Urothelium cell line (cell line): ENCODE measurements at places on chromosomes 7 and 10.

GRCh38 chr7:46527360-46527759 lies 606.3 kb upstream of the IGFBP3 start:
- DNase-seq, result no peak

- no peak for DNase-seq
Measured at GRCh38 chr7:29935111-29935510, 54.5 kb downstream of the SCRN1 start.

DNA sequence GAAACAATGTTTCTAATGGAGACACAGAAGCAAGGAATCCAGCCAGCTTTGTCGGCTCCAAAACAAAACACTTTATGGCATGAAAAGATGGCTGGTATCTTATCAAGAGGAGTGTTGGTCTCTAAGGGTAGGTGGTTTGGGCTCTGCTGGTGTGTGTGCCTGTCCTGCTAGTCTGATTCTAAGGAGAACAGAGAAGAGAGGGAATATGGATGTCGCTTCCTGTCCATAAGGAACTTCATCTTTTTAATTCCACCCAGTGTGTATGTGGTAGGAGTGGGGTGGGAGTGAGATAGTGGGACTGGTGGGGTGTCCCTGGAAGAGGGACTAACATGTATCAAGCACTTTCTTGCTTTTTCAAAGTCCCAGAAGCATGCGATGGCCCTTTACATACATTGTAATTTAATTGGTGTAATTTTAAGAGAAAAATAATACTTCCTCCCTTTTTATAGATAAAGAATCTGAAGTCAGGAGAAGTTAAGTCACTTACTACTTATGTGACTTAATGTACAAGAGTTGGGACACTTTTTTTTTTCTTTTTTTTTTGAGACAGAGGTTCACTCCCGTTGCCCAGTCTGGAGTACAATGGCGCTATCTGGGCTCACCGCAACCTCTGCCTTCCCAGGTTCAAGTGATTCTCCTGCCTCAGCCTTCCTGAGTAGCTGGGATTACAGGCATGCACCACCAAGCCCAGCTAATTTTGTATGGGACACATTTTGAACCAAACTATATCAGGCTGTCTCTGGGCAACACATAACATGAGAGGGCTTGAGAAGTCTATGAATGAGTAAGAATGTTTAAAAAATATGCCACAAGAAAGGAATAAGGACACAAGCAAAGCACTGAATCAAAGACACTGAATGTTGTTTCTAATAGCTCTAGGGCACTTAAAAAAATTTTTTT lies 18.8 kb downstream of the NT5C3A start:
- DNase-seq, result no peak

DNA sequence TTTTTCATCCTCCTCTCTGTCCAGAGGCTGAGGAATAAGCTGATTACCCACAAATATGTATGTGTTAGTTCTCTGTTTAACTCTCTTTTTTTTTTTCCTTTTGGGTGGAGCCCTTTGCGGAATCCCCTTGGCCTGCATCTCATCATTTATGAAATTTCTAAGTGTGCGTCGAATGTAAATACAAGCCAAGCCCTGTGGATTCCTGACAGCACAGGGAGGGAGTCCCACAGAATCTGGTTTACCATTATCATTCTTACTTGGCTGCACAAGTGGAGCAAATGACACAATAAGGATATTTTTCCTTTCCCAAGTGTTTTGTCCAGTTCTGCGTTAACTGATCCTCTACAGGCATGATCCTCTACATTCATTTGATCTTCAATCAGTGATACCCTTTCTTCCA lies 11.4 kb downstream of the STK31 start:
- no peak for DNase-seq

GRCh38 chr7:68256295-68256694 lies 1259.7 kb downstream of the TYW1 start:
- DNase-seq, result no peak

GRCh38 chr7:31720366-31720765 lies 33.4 kb downstream of the PPP1R17 start:
- DNase-seq, result no peak

- DNase-seq, result no peak
Measured at GRCh38 chr7:51013861-51014511, 231.3 kb upstream of the GRB10 start.

DNA sequence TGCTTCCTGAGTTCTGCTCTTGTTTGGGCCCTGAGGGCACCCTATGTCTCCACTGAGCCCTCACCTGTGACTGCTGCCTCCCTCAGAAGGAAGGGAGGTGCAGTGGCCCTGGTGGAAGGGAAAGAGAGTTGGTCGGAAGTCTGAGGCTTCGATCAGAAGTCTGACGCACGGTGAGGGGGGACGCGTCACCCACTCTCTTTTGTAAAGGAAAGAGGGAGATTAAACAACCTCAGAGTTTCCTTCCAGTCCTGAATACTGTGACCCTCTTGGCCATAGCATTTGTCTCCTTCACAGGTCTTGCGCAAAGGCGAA lies 31.4 kb upstream of the TRIM8 start:
- DNase-seq, result no peak

GRCh38 chr7:76386691-76387260 lies 22.7 kb downstream of the SSC4D start:
- no peak for DNase-seq

DNA sequence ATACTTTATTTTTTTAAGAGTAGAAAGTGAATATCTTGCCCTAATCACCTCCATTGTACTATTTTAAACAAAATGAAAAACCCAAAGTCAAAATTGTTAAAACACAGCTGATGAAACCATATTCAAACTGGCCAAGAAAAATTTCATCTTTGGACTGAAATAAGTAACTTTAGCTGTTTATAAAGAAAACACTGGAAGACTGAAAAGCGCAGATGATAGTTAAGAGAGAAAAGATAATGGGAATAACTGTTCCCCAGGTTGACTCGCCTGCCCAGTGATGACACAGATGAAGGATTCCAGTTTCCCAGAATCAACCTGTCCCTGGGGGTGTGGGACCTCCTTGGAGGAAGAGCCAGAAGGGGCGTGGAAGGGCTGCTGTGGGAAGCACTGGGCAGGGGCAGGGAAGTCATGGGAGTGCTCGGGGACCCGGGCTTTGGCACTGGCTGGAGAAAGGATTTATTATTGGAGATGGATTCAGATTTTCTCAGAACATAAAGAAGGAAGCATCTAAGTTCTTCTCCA lies 43.1 kb downstream of the DENND2A start:
- DNase-seq, result no peak

GRCh38 chr7:8699875-8700624 lies 266.6 kb downstream of the NXPH1 start:
- no peak for DNase-seq

DNA sequence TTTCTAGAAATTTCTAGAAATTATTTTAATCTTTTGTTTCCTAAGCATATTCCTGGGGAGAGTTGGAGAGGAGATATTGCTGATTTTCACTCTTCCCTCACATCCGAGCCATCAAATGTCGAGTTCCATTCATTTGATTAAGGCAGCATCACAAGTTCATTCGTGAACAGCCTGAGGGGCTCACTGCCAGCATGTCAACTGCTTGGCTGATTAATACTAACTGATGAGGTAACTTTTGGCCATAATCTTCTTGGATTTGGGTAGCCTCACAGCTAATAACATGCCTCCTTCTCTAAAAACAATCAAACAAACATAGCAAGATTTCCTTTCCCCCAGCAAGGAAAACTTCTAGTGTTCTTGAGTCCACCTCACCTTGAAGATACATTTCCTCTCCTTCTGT lies 87.1 kb upstream of the AFAP1L2 start:
- no peak for DNase-seq

DNA sequence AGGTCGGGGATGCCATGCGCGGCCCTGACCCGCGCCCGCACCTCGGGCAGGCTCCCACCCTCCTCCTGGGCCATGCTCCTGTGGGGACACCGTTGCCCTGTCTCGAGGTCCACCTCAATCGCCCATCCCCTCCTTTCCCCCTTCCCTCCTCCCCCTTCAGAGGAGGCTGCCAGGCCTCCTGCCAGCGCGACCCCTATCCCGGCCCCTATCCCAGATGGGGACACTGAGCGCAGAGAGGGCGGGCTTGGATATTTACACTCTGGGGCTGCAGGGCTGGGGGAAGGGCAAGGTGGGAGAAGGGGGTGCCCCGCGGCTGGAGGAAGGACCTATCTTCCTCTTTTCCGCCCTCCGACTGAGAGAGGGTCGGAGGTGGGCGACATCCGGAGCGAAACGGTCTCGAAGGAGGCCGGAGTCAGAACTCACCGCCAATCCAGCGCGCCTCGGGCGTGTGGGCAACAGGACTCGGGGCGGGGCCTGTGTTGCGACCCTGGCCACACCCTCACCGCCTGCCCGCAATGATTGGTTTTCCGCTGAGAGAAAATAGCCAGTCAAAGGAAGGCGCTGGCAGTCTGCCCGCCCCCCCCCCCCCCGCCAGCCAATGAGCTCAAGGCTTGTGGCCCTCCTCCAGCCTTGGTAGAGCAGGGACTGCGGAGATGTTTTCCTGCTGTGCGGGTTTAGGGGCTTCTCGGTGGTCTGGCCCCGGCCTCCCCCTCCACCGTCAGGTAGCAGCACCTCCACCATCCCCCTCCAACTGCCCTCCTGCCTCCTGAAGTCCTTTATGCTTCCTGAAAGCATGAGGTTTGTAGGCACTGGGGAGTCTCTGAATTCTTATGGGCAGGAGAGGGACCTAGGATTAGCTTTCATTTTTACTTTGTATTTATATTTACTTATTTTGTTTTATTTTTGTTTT lies at the start of gene METTL27:
TSS of gene METTL27 (minus strand) at position 450 of the 910 bp plus-strand sequence. CDS start at position 74, 376 bp downstream.
- DNase-seq, result peak; percentile 96

- no peak for DNase-seq
Measured at GRCh38 chr7:112176241-112176640, 30.0 kb downstream of the DOCK4 start.

GRCh38 chr10:69860271-69860670 lies 58.6 kb downstream of the COL13A1 start:
- DNase-seq, result no peak

- DNase-seq, result no peak
Measured at GRCh38 chr7:148863324-148863723, 20.8 kb downstream of the EZH2 start.

DNA sequence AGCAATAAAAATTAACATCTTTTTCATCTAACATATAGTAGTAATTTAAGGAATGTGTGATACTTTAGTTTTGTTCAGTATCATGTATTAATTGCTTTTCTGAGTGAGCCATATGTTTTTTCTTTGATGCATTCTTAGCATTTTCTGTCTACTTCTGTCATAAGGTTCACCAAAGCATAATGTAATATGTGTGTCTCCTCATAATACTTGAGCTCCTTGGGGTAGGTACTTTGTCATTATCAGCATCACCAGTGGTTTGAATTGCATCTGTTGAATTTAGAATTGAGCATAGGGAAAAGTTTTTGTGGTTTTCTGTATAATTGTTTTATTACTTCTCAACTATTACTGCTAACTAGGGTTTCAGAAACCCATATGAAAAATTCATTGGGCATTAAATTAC lies 26.5 kb downstream of the VPS50 start:
- no peak for DNase-seq

DNA sequence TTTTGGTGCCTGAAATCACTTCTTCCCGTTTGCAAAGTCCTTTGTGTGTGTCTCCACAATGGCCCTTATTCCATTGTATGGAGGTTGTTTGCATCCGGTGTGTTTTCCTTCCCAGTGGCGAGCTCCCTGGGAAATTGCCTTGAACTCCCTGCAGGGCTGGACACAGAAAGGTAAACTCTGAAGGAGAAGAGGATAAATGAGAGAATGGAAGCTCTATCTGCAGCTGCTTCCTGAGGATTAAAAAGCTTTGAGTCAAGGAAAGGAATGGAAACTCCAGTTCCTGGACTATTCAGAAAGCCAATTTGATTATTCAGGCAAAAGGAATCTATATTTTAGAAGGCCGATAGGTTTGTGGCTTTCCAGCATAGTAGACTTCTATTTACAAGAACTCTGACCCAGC lies 4.4 kb upstream of the GRK5 start:
- DNase-seq, result no peak

DNA sequence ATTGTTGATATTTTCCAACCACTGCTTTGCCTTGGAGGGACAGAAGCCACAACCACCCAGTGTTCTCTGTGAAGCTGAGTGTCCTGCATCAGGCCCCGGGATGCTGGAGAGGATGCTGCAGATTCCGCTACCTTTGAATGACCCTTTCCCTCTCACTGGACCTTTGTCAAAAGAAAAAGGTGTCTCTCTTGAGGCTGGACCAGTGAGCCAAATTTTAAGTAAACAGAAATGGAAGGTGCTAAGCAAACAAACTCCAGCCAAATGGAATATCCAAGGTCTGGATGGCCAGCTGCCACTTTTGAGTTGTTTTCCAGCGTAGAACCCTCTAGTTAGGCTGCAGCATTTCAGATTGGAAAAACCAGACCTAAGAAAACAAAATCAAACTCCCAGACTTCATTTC lies 145.5 kb downstream of the TRIL start:
- no peak for DNase-seq

- no peak for DNase-seq
Measured at GRCh38 chr7:35908331-35909216, 107.7 kb downstream of the SEPTIN7 start.

GRCh38 chr7:150450491-150451001 lies at the start of gene GIMAP8:
GIMAP8 (plus strand) TSS chr7:150450630; CDS start chr7:150466699, 16,069 bp downstream.
- no peak for DNase-seq

- DNase-seq, result no peak
Measured at GRCh38 chr10:29140151-29140550, 148.7 kb upstream of the LYZL1 start.

DNA sequence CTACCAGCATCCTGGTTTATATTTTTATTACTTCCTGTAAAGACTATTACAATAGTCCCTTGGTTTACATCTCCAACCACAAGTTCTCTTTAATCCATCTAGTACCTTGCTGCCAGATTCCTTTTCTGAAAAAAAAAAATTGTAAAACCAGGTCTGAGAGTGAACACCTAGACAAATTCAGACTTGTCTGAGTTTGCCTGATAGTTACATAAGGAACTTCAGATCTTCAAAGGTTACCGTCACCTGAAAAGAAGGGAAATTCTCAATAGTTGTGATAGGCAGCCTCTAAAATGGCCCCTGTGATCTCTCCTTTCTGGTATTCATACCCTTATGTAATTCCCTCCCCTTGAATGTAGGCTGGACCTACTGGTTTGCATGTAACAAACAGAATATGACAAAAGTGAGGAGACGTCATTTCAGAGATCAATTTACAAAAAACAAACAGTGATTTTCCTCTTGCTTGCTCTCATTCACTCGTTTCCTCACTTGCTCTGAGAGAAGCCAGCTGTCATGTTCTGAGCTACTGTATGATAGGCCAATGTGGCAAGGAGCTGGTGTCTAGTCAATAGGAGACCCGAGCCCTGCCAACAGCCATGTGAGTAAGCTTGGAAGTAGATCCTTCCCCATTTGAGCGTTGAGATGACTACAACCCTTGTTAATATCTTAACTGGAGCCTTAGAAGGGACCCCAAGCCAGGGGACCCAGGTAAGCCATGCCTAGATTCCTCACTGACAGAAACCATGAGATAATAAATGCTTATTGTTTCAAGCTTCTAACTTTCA lies 110.9 kb upstream of the LSM8 start:
- no peak for DNase-seq

- peak; percentile 67 for DNase-seq
Measured at GRCh38 chr7:3897430-3898372, 596.6 kb downstream of the SDK1 start.

DNA sequence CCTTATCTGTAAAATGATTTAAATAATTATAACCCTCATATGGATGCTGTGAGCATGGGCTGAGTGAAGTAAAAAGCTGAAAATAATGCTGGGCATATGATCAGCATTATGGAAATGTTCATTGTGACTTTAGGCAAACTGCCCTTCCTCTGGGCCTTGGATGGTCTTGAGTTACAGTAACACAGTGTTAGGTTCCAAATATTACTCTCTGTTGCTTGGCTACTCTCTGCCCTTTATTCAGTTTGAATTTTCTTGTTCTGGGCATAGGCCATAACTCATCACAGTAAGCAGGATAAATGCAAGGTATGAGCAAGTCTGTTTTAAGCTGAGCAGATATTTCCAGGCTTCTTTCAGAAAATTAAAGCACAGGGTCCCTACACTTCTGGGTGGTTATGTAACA lies 868.0 kb downstream of the KCNMA1 start:
- DNase-seq, result no peak

- no peak for DNase-seq
Measured at GRCh38 chr7:22013711-22014110, 68.0 kb upstream of the CDCA7L start.
